ENCODE measurements at places on chromosomes 16 and 17. TPM values are rescaled to one million over a fixed set of nuclear protein-coding genes. Genes with fewer than 3 reads are reported as not detected.

The GLIS2 gene
- polyA plus RNA-seq = 2.6 TPM

The TBC1D3I gene
- 0.32 TPM for polyA plus RNA-seq

The SP6 gene
- 0.42 TPM for polyA plus RNA-seq

The CDH3 gene
- 9.1 TPM for polyA plus RNA-seq

The GRB2 gene
- polyA plus RNA-seq = 150 TPM

The SNX20 gene
- not detected for polyA plus RNA-seq

The SLX1A gene
- polyA plus RNA-seq = 43.4 TPM

The DHRS7C gene
- polyA plus RNA-seq = not detected

The C16orf74 gene
- polyA plus RNA-seq = not detected

The C17orf67 gene
- 0.15 TPM for polyA plus RNA-seq

The RGS9 gene
- polyA plus RNA-seq = 8.0 TPM

The KCTD19 gene
- 0.45 TPM for polyA plus RNA-seq

The NACA2 gene
- not detected for polyA plus RNA-seq

The NOTUM gene
- polyA plus RNA-seq = 0.12 TPM

The UMOD gene
- not detected for polyA plus RNA-seq

The SRP68 gene
- 26.3 TPM for polyA plus RNA-seq

The KRT20 gene
- polyA plus RNA-seq = not detected

The HEATR9 gene
- polyA plus RNA-seq = not detected

The SETD1A gene
- 3.3 TPM for polyA plus RNA-seq

The ABCC3 gene
- polyA plus RNA-seq = not detected

The TPSB2 gene
- not detected for polyA plus RNA-seq

The RAP1GAP2 gene
- 14.8 TPM for polyA plus RNA-seq

The ALDH3A2 gene
- 51.2 TPM for polyA plus RNA-seq

The FA2H gene
- polyA plus RNA-seq = not detected

The HBA1 gene
- not detected for polyA plus RNA-seq

The PRSS53 gene
- polyA plus RNA-seq = 9.3 TPM

The ENPP7 gene
- polyA plus RNA-seq = not detected

The PRSS27 gene
- 5.9 TPM for polyA plus RNA-seq

The PRR14 gene
- polyA plus RNA-seq = 23.3 TPM

The MYL4 gene
- not detected for polyA plus RNA-seq

Measured in neural cell (in vitro differentiated cells).